ENCODE measurements at places on chromosomes 16 and 17.

GRCh38 chr16:11088831-11089230 lies 144.5 kb downstream of the CLEC16A start:
- H3K4me1 ChIP-seq: peaks cover 17% of the 10 kb centered on the region
- H3K4me3 ChIP-seq: no peak overlapping the region
- DNase-seq: no peak

- peak overlapping the region; percentile 58 for H3K4me3 ChIP-seq
- no peak for DNase-seq
- H3K27me3 ChIP-seq: peaks cover 17% of the 10 kb centered on the region
These were observed 4.8 kb downstream of the SOX8 start for GRCh38 chr16:986411-986810.

DNA sequence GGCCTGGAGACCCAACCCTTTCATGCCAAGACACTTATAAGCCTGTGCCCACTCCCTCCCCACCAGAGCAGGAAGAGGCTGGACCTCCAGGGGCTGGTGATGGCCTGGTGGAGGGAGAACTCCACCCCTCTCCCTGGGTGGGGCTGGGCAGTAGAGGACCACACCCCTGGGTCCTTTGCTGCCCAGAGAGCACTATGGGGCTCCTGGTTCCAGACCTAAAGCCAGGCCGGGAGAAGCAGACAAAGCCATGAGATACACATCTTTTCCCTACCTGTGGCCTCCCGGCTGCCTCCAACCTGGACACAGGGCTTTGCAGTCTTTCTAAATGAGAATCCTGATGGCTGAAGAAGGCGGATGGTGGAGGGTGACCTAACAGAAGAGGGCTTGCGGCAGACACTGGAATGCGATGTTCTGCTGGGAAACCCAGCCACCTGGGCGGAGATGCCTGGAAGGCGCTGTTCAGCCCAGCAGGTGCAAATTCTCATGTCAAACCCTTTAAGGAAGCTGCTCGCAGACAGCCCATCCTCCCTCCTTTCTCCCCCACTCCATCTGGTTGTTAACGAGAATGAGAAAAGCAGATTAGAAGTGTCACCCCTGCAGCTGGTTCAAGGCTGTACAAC lies 43.9 kb upstream of the KIFC3 start:
- no peak for DNase-seq
- H3K4me1 ChIP-seq: peaks cover 20% of the 10 kb centered on the region
- H3K4me3 ChIP-seq: no peak overlapping the region
- no peaks in the 10 kb centered on the region for H3K36me3 ChIP-seq
- H3K27ac ChIP-seq: no peak overlapping the region
- H3K27me3 ChIP-seq: peaks cover 11% of the 10 kb centered on the region

- no peak overlapping the region for H3K4me3 ChIP-seq
- H3K36me3 ChIP-seq: no peaks in the 10 kb centered on the region
- no peak for DNase-seq
- H3K4me1 ChIP-seq: no peaks in the 10 kb centered on the region
- H3K27ac ChIP-seq: no peak overlapping the region
These were observed 314.2 kb upstream of the CCL2 start for GRCh38 chr17:33940769-33941370.

- no peaks in the 10 kb centered on the region for H3K4me1 ChIP-seq
- H3K36me3 ChIP-seq: peaks cover 19% of the 10 kb centered on the region
- no peak overlapping the region for H3K4me3 ChIP-seq
- DNase-seq: peak; percentile 63
- H3K27me3 ChIP-seq: no peaks in the 10 kb centered on the region
- H3K27ac ChIP-seq: no peak overlapping the region
These were observed 17.7 kb downstream of the PSMD11 start for GRCh38 chr17:32461853-32462617.

DNA sequence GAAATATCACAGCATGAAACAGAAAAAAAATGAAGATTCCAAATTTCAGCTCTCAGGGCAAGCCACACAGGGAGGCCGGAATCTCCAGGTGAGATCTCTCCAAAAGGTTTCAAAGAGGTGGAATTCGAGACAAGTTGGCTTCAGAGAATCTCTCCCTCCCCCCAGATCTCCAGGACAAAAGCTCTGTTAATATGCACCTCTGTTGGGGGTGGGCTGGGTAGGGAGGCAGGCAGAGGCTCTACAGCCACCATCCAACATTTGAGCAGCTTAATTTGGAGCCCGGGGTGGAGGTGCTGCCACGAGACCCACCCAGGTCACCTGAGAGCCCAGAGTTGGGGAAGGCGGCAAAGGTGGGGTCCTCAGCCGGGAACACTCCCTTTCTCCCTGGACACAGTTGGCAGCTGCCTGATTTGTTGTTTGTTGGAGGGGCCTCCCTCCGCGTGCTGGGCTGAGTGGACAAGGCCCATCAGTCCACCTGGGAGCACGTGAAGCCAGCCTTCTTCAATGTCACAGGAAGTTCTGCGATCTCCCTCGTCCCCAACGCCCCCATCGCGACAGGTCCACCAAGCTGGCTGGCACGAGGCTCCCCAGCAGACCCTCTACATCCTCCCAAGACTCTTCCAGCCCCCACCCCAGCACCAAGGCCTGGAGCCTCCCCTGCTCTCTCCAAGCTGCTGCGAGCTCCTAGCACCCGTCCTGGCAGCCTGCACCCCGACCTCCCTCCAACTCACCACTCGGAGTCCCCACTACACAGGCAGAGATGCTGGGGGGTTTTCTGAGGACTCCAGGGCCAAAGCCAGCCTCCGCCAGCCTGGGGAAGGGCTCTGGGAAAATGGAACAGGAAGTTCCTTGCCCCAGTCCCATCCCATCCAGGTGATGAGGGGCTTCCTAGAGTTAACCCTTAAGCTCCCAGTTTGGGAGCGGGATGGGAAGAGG lies at the start of gene ZSCAN10:
TSS of gene ZSCAN10 (minus strand) at position 836 of the 936 bp plus-strand sequence. CDS start 6,357 bp downstream, outside the sequence.
- H3K27me3 ChIP-seq: peaks cover 48% of the 10 kb centered on the region
- DNase-seq: no peak
- H3K27ac ChIP-seq: peak within 1 kb of the TSS; percentile 36
- H3K4me3 ChIP-seq: peak within 1 kb of the TSS; percentile 61

Data from neural crest cell (in vitro differentiated cells).